ENCODE measurements at places on chromosomes 3 and 15.

- no peak for DNase-seq
These were observed 27.8 kb downstream of the ARHGEF3 start for GRCh38 chr3:56773986-56774385.

- no peak for DNase-seq
These were observed 120.5 kb upstream of the ABHD17C start for GRCh38 chr15:80574590-80574989.

GRCh38 chr3:186683979-186684378 lies 18.2 kb downstream of the HRG start:
- no peak for DNase-seq

- DNase-seq, result peak; percentile 98
These were observed at the start of gene IFRD2 for GRCh38 chr3:50292159-50293078. TSS of gene IFRD2 (minus strand) at chr3:50292429. CDS start at chr3:50292274, 155 bp downstream.

GRCh38 chr15:41377978-41378377 lies 24.3 kb downstream of the NDUFAF1 start:
- no peak for DNase-seq

GRCh38 chr3:103968131-103968530 lies 1398.6 kb upstream of the ALCAM start:
- no peak for DNase-seq

Data from head of caudate nucleus (tissue), 42 donors.